Lower leg skin (tissue), 4 donors: ENCODE measurements at places on chromosomes 1 and 21.
A peak's percentile ranks its signal among the peaks of the same experiment; 100 is the strongest.

DNA sequence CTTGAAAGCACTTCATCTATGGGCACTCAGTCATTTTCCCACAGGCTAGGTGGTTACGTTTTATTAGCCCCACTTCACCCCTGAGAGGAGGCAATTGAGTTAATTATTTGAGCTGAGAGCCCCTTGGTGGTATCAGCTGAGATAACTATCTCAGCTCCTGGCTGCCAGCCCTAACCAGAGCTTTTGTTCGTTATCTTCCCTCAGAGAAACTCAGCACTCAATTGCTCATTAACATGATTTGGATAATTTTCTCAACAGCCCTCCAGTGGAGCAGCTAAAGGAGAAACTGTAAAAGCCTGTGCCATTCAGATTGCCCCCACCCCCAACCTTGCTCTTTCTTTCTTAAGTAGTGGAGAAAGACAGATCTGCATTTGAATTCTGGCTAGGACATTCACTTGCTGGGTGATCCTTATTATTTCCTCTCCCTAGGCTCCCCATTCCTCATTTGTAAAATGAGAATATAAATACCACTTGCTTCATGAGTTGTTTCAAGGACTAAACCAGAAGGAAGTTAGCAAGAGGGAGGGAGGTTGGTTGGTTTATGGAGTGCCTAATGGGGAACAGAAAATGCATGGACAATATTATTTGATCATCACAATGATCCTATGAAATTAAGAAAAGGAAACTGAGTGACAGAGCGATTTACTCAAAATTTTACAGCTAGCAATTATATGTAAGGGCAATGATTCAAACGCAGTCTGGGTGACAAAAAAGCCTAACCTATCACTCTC, 218.7 kb upstream of the FGGY start:
- DNase-seq = no peak

DNA sequence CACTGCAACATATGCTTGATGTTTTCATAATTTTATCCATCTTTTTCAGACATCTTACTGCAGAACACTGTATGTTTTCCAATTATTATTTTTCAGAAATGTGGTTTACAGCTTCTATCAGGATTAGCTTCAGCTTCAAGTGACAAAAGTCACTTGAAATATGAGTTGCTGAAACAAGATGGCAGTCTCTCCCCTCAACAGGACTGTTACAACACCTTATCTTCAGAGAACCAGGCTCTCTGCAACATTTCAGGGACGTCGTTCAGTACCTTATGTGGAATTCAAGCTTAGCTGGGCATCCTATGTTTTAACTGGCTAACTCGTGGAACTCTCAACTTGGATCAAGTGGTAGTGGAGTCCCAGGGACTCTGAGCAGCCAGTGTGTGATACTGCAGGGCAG, 2.0 kb upstream of the UBE2G2 start:
- DNase-seq = no peak

DNA sequence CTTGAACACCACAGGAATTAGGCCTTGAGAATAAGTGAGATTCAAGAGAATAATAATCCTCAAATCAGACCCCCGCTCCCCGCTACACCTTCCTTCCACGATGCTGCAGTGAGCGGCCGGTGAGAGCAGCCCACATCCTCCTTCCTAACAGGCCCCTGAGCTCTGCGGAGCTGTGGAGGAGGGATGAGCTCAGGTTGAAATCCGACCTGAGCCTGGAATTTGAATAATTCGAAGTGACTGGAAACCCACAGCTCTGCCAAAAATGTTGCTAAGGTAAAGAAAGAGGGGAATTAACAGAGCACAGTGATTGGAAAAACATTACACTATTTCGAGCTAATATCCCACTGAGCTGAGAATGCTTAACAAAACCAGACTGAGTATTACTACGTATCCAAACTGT, 90.0 kb downstream of the URB2 start:
- DNase-seq = no peak

- DNase-seq = no peak
Measured at GRCh38 chr1:208834381-208835096, 590.4 kb upstream of the PLXNA2 start.

DNA sequence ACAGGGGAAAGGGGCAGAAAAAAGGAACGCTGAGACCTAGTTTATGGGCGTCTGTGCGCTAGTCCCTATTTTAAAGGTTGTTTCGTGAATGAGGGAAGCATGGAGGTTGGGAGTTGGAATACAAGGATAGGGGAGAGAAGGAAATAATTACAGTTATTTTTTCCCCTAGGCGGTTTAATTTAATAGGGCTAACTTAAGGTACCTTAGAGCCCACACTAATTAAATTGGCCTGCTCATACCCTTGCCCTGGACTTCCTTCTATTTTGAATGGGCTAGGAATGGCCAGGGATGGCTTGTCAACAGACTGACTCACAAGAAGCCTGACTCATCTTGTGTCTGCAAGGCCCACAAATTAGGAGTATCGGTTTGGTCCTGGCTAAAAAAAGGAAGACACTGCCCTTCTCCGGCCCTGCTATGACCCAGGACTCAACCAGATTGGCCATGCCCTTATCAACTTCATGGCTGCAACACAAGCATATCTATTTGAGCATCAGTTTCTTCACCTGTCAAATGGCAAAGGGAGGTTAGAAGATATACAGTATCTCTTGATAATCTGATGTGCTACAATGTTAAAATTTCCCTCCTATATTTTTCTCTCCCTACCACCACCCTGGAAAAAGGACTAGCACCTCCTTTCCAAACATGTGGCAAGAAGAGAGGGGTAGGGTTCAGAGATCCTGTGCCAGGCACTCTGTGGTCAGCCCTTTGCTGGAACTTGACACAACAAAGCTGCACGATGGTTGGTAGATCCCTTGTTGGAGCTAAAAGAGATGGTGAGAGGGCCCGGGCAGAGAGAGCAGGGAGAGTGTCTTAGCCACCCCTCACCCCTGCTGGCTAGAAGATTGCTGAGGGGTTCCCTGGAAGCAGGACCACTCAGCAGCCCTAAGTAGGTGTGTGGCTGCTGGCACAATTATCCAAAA, 2.2 kb upstream of the SSBP3 start:
- peak; percentile 46 for DNase-seq

DNA sequence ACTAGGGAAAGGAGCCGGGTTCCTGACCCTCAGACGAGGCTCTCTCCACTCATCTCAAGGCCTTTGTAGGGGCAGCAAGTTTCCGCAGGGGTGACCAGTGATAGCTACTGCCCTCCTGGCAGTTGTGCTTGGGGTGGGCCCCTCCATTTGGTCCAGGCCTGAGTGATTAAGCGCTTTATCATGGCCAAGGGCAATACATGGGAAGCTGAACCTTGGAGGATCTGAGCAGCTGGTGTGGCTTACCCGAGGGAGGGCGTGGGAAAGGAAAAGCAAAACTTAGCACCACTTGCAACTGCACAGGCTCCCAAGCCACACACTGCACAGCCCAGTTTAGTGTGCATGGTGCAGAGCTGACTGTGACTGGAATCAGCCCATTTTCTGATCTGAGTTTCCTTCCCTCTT, 47.8 kb downstream of the GADD45A start:
- DNase-seq = no peak

DNA sequence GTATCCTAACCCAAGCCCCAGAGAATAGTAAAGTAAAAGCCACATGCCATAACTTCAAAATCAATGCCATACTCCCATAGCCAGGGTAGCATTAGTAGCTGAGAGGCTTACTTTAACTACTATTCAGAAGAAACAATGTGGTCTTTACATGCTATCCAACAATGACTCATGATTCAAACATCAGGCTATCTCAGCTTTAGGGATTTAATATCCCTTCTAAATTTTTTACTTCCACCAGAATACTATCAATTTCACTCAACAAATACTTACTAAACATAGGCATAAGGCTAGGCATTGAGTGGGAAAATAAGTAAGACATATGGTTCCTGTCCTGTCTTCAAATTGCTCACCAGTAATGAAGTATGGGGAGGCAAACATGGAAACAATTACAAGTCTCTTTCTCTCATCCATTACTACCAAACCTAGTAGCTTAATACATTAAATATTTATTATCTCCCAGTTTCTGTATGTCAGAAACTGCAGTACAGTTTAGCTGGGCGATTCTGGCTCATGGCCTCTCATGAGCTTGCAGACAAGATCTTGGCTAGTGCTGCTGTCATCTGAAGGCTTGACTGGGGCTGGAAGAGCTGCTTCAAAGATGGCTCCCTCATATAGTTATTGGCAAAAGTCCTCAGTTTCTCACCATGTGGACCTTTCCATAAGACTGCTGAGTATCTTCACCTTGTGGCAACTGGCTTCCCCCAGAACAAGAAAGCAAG, 30.7 kb downstream of the EVI5 start:
- no peak for DNase-seq

GRCh38 chr1:232521660-232522059, 108.3 kb downstream of the SIPA1L2 start:
- DNase-seq = no peak

DNA sequence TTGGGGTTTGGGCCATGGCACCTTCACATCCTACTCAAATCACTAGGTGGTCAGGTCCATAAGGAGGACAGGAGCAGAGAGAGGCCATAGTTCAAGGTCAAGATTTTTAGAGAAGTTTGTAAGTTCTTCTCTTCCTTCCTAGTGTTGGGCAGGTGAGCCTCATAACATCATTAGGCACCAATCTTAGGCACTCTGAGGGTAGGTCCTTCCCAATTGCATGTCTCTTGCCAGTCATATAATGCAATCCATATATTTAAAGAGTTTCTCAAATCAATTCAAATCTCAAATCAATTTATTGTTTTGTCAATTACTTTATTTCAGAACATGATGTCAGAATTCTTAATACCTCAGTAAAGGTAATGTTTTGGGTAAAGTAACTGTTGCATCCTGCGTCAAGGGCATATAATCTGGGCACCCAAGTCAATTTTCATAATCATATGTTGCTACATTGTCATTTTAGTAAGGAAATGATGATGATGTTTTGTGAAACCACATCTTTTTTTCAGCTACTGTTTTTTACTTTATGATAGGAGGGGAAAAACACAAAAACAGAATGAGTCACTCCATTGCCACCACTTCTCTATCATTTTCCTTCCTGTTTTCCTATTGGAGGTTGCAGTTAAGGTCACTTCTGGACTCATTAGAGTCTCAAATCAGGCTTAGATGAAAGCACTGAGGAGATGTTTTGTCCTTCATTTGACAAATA, 122.7 kb downstream of the UCHL5 start:
- no peak for DNase-seq

GRCh38 chr1:67564193-67564592, 120.8 kb upstream of the GADD45A start:
- peak; percentile 75 for DNase-seq

DNA sequence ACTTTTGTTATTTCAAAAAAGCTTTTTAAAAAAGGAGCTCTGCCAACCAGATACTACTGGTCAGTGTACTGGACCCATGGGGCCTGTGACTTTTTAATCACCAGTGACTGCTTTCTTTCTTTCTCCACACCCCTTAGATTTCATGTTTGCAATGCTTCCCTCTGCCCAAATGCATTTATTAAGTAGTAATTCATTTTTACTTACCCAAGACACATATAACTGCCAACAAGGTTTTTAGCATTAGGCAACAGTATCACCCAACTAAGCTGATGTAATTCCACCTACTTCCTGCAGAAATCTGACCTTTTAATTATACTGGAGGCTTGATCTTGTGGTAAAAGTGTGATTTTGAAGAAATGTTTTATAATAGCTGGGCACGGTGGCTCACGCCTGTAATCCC, 12.5 kb downstream of the MECR start:
- DNase-seq = no peak

- no peak for DNase-seq
Measured at GRCh38 chr1:175232335-175232734, 39.8 kb upstream of the KIAA0040 start.

DNA sequence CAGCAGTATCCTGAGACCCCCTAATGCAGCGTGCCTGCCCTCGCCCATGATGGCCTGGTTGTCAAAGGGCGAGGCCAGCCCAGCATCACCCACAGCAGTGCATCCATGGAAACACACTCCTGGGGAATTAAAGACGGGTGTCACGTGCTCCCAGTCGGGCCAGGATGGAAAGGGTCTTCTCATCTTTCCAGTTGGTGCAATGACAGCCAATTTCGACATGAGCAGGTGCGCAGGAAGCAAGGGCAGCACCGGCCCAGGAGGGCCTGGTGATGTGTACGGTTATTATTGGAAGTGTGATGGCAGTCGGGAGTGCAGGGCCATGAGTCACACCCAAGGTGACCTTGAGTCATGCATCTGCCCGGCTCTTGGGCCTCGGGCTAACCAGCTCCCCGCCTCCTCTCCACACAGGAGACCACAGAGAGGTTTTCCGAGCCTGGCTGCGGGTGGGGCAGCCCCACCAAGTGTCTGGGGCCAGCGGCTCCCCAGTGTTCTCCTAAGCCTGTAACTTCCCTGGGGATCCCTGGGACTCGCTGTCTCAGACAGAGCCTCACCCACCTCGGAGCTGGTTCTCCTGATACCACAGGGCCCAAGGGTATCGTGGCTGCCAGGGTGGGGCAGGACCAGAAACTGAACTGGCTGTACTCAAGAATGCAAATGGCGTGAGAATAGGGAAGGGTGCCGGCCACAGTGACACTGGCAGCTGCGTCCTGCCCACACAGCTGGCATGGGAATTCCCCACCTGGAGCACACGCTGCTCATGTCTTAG, 119.8 kb downstream of the SIK1 start:
- DNase-seq = peak; percentile 62

- peak; percentile 88 for DNase-seq
Measured at GRCh38 chr21:41396558-41397075, 29.4 kb upstream of the MX1 start.

GRCh38 chr1:227774051-227774731, 39.0 kb downstream of the SNAP47 start:
- DNase-seq = no peak

GRCh38 chr21:35478161-35479064, 429.3 kb upstream of the RUNX1 start:
- no peak for DNase-seq

GRCh38 chr1:182962554-182963115, 9.7 kb upstream of the SHCBP1L start:
- DNase-seq = peak; percentile 84

GRCh38 chr1:172404121-172404520, 16.4 kb upstream of the C1orf105 start:
- DNase-seq = no peak

- DNase-seq = peak; percentile 47
Measured at GRCh38 chr1:55021942-55022546, 17.3 kb upstream of the PCSK9 start.

DNA sequence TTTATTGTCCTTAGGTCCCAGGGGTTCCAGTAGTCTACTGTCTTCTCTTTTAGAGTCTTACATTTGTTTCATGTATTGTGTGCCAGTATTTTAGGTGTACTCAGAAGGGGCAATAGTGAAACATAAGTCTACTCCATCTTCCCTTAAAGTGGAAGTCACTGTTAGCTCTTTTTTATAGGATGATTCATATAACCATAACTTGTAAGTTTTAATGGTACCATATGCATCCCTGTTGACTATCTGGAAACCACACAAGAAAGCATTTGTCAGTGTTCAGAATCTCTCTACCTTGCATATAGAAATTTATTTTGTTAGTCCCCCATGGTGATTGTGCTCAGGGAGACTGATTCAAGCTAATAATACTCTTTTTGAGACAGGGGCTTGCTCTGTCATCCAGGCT, 149.9 kb downstream of the HS2ST1 start:
- no peak for DNase-seq

DNA sequence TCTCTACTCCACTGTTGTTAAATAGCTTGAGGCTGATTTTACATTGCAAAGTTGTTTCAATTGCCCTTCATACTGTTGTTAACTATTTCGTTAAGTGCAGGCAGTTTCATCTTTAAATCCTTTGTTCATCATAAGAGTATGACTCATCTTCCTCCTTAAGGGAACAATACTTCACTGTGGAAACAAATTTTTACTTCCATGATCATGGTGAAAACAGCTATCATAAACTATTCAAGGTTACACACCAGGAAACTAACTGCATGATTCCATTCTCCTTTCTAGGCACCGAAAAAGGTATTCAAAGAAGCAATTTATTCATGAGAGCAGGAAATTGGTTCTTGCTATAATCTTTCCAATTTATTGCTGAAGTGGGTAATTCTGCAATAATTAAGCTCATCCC, 593.2 kb downstream of the LRRIQ3 start:
- DNase-seq = no peak
